ENCODE measurements at places on chromosomes 6 and 20.

GRCh38 chr6:149060300-149060984 is 257.1 kb upstream of the TAB2 start:
- peak; percentile 53 for DNase-seq

DNA sequence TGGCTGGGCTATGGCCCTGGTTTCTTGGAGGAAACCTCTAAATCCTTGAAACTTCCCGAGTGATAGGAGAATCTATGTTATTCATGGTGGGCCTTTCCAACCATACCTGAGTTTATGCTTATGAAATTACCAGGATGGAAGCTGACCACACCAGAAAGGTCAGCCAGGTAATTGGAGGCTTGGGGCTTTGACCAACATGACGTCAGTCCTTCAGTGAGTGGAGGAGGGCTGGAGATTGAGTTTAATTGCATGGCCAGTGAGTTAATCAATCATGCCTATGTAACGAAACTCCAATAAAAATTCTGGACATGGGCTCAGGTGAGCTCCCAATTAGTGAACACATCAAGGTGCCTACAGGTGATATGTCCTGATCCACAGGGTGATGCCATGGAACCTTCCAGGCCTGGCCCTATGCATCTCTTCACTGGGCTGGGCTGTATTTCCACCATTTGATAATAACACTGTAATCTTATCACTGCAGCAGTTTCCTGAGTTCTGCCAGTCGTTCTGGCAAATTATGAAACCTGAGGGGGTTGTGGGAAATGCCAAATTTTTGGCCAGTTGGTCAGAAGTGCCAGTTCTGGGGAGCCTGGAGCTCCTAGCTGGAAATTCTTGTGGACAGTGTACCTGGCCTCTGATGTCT is 106.5 kb downstream of the CDH26 start:
- no peak for DNase-seq

GRCh38 chr6:165092881-165093595 is 216.4 kb downstream of the C6orf118 start:
- no peak for DNase-seq

GRCh38 chr20:63009045-63009961 is 2.5 kb upstream of the BHLHE23 start:
- peak; percentile 46 for DNase-seq

DNA sequence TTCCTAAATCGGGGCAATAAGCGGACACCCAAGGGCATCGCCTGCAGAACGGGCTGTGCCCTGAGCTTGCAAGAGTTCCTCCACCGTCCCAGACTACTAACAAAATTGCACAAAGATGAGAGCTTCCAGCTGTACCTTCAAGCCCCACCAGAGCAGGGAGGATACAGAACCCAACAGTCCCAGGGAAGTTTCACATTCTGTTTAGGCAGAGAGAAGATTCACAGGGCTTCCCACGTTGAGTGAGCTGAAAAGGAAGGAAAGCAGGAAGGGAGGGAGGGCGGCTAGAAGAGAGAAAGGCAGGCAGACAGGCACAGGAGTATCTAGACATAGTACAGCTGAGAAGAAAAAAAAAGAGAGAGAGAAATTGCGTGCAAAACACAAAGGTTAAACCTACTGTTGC is 112.6 kb upstream of the AFDN start:
- no peak for DNase-seq

GRCh38 chr6:160239929-160240690 is 18.5 kb downstream of the SLC22A2 start:
- no peak for DNase-seq

GRCh38 chr6:139550361-139550760 is 175.9 kb upstream of the CITED2 start:
- DNase-seq = no peak

DNA sequence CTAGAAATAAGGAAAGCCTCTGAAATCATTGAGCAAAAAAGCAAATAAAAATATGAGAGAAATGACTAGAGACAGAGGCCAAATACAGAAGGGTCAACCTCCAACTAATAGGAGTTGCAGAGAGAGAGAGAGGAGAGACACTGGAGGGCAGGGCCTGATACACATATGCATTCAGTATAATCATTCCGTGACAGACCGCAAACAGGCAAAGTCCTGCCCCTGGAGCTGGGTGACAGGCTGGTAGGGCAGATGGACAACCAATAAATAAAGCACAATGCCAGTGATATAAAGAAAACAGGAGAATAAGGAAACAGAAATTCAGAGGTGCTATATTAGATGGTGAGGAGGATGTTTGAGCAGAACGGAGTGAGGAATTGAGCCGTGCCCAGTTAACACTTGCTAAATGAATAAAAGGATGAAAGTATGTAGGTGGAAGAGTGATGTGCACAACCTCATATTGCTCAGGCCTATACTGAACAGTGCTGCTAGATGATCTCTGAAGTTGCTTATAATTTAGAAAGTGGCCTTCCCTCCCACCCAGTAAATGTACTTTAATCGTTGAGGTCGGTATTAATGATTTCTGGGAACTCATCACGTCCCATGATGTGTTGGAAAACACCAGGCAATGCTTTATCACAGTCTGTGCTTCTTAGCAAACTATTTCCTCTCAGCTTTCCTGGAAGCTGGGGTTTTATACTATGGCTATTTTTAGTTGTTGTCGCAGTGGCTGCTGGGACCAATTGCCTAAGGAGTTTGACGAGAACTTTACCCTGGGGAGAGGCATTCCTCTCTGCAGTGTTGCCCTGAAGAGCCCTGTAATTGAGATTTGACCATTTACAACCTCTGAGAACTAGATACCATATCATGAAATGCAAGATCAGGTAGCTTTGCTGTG is 37.6 kb upstream of the CLIC5 start:
- peak; percentile 63 for DNase-seq

- no peak for DNase-seq
Observed at GRCh38 chr20:63499338-63499969, 571 bp upstream of the EEF1A2 start.

DNA sequence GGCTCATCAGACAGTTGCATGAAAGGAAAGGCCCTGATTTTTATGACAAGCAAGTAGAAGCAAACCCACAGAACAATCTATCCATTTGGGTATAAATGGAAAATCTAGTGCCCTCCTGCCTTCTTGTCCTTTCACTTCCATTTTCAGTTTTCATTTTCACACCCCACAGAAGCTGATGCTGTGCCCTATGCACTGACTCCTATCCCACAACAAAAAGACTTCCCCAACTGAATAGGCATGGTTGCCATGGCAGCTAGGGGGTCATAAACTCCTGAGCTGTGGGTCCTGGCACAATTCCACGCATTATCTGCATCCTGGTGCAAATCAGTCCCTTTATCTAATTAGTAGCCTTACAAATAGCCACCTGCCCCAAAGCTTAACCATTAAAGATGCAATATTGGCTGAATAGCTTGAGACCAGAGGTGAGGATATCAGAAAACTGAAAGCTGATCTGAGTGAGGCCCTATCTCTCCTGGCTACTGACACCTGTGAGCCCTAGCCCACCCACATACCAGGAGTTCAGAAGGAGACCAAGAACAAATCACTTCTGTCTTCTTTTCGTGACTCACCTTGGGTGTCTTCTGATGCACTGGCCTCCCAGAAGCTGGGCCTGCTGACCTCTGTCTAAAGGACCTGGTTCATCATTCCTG is 34.9 kb upstream of the HEY2 start:
- no peak for DNase-seq

GRCh38 chr6:28981431-28981832 is 23.7 kb downstream of the ZNF311 start:
- peak; percentile 97 for DNase-seq

Measured in inflammatory macrophage treated with lipopolysaccharide for 1 hour (primary cell).